ENCODE measurements at places on chromosomes 4 and X.

- DNase-seq, result no peak
These were observed 252.6 kb downstream of the PAPSS1 start for GRCh38 chr4:107467461-107467860.

DNA sequence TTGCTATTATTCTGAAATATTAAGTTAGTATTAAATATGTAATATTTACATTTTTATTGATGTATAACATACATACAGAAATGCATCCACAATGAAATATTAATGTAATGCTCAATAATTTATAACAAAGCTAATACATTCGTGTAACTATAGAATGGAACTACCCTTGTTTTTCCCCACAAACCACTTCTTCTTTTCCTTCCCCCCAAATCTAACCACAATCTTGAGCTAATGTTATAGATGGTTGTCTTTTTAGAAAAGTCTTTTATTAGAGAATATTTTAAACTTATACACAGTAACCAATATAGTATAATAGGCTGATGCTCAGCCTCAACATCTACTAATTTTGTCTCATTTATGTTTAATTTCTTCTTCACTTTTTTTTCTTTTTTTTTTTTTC lies 4.5 kb upstream of the ZNF732 start:
- no peak for DNase-seq

DNA sequence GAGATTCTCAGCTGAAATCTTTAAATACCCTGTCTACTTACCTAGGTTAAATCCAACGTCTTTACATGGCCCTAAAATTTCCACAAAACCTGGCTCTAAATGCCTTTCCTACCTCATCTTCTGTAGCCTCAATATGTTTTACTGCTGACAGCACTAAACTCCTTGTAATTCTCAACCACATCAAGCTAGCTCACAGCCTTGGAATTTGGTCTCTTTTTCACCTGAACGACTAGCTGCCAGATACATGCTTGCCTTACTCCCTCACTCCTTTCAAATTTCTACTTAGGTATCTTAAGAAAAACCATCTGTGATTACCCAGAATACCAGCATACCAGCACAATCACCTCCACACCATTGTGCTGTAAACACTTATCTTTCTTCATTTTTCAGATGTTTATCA lies 635.6 kb upstream of the PCDH10 start:
- DNase-seq, result no peak

DNA sequence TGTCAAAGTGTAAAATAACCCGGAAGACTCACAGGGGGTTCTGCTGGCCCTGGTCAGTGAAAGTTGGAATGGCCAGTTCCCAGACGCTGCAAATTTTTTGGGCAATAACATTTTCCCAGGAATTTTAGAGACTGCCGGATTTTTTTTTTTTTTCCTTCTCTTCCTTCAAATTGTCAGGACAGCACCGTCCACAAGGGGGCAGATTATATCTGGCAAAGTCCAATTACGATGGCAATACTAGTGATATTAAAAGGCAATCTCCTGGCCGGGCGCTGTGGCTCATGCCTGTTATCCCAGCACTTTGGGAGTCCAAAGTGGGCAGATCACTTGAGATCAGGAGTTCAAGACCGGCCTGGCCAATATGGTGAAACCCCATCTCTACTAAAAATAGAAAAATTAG lies 20.5 kb downstream of the SLC25A5 start:
- DNase-seq, result peak; percentile 37

Data from NCI-H748 treated with DMSO at 0.1 percent for 48 hours (cell line).